ENCODE measurements at places on chromosomes 5 and 9.

DNA sequence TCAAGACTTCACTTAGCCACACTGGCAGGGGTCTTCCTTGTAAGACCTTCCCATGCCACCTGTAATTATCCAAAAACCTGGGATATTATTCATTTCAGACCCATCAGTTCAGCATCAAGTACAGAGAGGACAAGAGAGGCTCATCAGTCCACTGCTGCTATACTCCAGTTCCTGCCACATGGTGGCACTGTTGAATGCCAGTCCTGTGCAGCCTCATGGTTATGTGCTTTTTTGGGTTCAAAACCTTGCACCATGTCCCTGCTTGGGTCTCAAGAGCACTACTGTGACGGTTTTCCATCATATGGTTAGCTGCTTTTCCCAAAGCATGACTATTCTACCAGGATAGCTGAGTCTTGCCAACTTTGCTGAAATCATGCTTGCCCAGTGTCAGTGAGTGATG lies 8.5 kb downstream of the PTGS1 start:
- DNase-seq = no peak

DNA sequence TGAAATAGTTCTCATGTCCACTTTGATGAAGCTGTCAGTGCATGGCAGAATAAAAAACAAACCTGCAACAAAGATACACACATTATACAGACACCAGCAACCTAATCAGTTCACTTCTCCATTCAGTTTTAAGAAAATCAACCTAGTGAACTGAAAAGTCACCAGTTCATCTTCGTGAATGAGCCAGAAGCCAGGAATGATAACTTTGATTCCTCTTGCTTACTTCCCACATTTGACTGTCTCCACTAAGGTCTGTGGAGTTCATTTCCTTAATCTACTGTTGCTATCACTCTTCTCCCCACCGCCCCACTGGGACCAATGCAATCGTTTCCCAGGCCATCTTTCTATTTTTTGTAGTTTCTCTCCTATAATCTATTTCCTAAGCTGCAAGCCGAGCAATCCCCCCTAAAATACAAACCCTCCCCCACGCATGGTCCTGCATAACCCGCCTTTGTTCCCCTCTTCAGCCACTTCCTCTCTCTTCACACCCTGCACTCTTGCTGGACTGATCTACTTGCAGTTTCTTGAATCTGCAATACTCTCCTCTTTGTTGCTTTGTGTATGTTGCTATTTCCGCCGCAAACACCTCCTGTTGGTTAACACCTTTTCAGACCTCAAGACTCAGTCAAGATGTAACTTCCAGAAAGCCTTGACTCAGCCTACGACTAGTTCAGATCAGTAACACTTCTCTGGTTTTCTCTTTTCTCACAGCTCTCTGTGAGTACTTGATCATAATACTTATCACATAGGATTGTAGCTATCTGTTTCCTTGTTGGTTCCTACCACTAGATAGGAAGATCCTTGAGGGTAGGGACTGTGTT lies 16.6 kb downstream of the STOM start:
- no peak for DNase-seq

GRCh38 chr9:71980266-71981190 lies 69.1 kb downstream of the C9orf85 start:
- DNase-seq = no peak

DNA sequence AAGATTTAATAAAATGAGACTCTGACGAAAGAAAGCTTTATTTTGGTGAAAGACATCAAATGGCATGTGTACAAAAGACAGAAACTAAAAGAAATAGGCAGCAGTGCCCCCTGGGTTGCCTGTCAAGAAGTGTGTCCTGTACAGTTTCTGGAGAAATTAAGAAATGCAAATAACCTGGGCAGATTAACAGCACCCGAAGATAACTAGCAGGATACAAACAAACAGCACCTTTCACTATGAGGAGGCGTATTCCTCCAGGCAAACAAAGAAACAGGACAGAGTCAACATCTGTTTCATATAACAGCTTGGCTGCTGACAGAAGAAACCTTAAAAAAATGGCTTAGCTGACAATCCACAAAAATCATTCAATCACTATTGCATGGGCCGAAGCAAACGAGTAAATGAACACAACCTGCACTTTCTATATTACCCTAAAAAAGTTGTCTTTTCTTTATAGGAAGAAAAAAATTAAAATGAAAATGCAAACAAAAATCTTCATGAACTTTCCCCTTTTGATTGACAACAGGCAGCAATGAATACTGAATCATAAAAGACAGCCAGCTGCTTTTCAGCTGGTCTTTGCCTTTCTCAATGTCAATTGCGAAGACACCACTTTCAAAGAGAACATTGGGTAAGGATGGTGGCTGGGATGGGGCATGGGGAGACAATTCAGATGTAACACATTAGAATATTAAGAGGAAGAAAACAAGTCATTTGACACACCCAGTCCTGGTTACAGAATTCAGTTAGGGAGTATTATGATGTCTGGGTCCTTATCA lies 162.1 kb downstream of the ARL15 start:
- DNase-seq = no peak

GRCh38 chr5:178564811-178565550 lies 25.2 kb downstream of the COL23A1 start:
- DNase-seq = no peak

- DNase-seq = no peak
Measured at GRCh38 chr9:36136894-36137391, 410 bp downstream of the GLIPR2 start.

- DNase-seq = no peak
Measured at GRCh38 chr5:139658928-139659667, 10.9 kb downstream of the CXXC5 start.

DNA sequence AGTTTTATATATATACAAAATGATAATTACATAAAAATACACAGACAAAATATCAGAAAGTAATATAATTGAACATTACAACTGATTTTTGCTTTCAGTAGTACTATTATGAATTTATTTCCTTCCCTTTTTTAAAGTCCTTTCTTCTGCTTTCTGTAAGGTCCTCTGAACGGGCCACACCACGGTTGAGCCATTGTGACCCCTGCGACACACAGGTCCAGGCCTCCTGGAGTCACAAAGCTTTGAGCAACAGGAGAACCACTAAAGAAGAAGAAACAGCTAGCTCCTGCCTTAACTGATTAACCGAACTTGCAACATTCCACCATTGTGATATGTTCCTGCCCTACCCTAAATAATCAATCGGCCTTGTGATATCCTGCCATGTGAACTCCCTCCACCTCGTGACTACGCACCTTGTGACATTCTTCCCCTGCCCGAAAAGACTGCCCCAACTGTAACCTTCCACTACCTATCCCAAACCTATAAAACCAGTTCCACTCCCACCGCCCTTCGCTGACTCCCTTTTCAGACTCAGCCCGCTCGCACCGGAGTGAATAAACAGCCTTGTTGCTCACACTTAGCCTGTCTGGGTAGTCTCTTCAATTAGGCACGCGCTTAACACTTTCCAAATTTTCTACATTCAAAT lies 375.0 kb upstream of the RFX3 start:
- DNase-seq = no peak

- no peak for DNase-seq
Measured at GRCh38 chr9:14983599-14983998, 73.4 kb upstream of the FREM1 start.

DNA sequence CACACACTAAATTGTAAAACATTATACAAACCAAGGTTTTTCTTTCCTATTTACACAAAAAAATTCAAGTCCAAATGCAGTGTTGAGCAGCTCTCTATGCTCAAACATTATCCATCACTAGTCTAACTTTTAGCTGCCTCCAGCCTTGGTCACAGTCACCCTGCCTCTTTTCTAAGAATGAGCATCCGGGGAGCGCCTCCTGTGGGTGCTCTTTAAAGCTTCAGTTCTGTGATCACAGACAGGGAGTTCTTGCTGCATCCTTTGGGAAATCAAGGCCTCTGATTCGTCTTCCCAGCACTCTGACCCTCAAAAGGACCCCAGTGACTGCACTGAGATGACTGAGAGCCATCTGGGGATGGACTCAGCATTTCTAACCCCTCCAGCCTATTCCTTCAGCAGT lies 289.6 kb downstream of the SEC61B start:
- no peak for DNase-seq

DNA sequence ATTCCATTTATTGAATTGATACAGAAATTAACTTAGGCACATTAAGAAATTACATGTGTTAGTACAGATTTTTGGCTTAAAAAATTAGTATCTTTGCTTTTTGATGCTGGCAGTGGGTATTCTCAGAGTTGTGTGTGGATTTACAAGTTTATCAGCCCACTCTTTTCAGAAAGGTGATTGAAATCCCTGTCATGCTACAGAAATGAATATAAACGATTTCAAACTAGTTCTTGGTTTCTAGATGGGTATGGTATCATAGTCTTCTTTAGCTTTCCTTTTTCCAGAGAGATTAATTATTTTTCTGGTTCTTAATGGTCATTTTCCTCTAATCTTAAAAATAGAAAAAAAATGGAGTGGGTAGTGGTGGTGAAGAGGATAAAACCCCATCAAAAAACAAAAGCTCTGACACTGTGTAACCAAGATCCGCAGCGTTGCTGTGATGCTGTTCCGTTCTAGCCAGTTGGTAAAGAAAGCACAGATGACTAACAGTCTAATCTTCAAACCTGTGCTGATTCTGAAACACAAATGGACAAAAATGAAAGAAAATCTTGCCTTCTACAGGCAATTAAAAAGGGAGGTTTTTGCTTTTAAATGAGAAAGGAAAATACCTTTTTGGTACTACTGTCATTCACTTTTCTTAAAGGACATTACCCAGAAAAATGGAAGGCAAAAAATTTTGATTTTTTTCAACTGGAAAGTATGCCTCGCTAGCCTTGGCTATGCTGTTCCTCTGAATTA lies 5.2 kb downstream of the LRRTM2 start:
- peak; percentile 31 for DNase-seq

- no peak for DNase-seq
Measured at GRCh38 chr5:111782216-111782615, 25.2 kb upstream of the NREP start.

DNA sequence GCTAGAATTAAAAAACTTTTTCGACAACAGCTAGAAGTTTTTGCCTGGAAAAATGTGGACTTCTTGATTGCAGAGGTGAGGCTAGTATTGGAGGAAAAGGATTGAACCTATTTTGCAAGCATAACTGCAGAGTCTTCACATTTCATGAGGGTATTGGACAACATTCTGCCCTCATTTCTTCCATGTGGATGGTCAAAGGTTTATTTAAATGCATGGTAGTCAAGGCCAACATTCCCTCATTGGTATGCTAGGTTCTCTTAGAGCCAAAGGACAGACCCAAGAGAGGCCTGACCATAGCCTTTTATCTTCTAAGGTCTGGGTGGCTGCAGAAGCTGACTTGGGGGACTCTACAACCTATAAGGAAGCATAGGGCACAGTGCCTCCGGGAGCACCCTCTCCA lies 11.2 kb downstream of the BHMT2 start:
- DNase-seq = no peak

- DNase-seq = no peak
Measured at GRCh38 chr9:27362447-27363210, 65.7 kb upstream of the EQTN start.

- no peak for DNase-seq
Measured at GRCh38 chr9:70283848-70284247, 25.1 kb downstream of the SMC5 start.

GRCh38 chr9:8781458-8781857 lies 981.9 kb upstream of the DMAC1 start:
- no peak for DNase-seq

- DNase-seq = no peak
Measured at GRCh38 chr9:93826905-93827544, 128.1 kb downstream of the BARX1 start.

DNA sequence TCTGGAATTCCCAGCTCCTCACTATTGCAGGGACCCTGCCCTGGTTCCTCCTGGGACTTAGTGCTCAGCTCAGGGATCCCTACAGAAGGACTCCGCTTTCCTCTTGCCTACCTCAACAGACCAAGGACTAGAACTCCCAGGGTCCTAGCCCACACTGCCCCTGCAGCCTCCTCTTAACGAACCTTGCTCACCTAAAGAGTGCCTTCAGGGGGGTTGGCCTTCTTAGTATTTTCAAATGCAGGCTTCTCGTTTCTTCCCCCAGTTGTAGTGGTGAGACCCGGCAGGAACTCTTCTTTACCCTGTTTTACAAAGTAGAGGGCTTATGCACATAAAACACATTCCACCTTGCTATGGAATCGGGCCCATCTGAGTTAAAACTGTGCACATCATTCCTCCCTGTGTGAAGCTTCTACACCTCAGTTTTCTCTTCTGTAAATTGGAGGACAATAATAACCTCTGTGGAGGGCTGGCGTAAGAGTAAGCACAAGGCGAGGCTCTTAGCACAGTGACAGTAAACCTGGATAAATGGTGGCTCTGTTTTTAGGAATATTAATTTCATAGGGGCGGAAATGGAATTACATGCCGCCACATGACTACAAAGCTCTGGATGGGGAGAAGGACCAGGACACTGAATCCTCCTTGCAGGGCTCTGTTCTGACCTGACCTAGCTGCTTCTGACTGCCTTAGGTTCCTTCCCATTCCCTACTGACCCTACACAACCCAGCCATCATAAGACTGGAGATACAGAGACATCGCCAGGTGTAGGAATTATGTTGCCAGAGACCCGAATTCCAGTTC lies 3.8 kb upstream of the HAND1 start:
- DNase-seq = no peak

DNA sequence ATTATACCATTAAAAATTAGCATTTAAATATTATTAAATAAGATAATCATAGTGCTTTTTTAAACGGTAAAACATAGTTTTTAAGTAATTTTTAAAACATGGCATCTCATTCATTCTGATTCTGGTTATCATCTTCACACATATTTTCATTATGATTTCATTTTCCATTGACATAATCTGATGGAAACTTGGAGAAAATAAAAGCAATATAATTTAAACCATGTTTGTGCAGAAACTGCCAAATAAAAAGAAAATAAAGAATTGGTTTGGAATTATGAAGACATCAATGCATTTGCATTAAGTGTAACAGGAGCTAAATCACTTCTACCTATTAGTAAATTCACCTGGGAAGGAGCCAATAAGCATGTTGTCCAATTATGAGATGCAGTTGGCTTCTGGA lies 490.1 kb upstream of the CD180 start:
- DNase-seq = no peak

GRCh38 chr5:167785106-167785505 lies 506.3 kb upstream of the WWC1 start:
- no peak for DNase-seq

GRCh38 chr9:103485138-103485537 lies 490.0 kb downstream of the CYLC2 start:
- DNase-seq = no peak

GRCh38 chr9:127786773-127787104 lies 905 bp downstream of the CDK9 start:
- DNase-seq = no peak

- no peak for DNase-seq
Measured at GRCh38 chr5:107444300-107444699, 226.4 kb downstream of the EFNA5 start.

Data from non-pigmented ciliary epithelial cell (primary cell).